ENCODE measurements at places on chromosomes 11 and 22. TPM values are rescaled to one million over a fixed set of nuclear protein-coding genes. Genes with fewer than 3 reads are reported as not detected.

The NXPE2 gene
- not detected for total RNA-seq

The OR10D3 gene
- not detected for total RNA-seq

The L3MBTL2 gene
- 18.0 TPM for total RNA-seq

The HEPHL1 gene
- total RNA-seq = not detected

The MRGPRX4 gene
- total RNA-seq = not detected

The PRR33 gene
- not detected for total RNA-seq

The POU2AF1 gene
- total RNA-seq = not detected

The KCNJ11 gene
- total RNA-seq = 4.7 TPM

The CEP57 gene
- 16.7 TPM for total RNA-seq

The ANKK1 gene
- total RNA-seq = not detected

The CSKMT gene
- total RNA-seq = 15.6 TPM

The YPEL1 gene
- total RNA-seq = 0.46 TPM

The ART5 gene
- 0.16 TPM for total RNA-seq

The PRODH gene
- 1.3 TPM for total RNA-seq

The BRSK2 gene
- total RNA-seq = 6.0 TPM

The ADORA2A gene
- total RNA-seq = 1.2 TPM

The SPTY2D1 gene
- 16.8 TPM for total RNA-seq
